ENCODE measurements at places on chromosomes 7 and 10. TPM values are rescaled to one million over a fixed set of nuclear protein-coding genes. Genes with fewer than 3 reads are reported as not detected.

MRC1 gene
- total RNA-seq, result not detected

BAMBI gene
- total RNA-seq, result 43.8 TPM

SYNPO2L gene
- 0.14 TPM for total RNA-seq

FGFR2 gene
- total RNA-seq, result 0.19 TPM

SMIM30 gene
- 123 TPM for total RNA-seq

FKBP9 gene
- total RNA-seq, result 277 TPM

CYP2C9 gene
- total RNA-seq, result not detected

WDFY4 gene
- total RNA-seq, result not detected

NUDT5 gene
- 198 TPM for total RNA-seq

FZD1 gene
- 6.4 TPM for total RNA-seq

STX1A gene
- 18.6 TPM for total RNA-seq

SPDYE9 gene
- total RNA-seq, result not detected

CNPY1 gene
- total RNA-seq, result not detected

IKZF1 gene
- total RNA-seq, result not detected

HOXA5 gene
- 0.98 TPM for total RNA-seq

CRHR2 gene
- not detected for total RNA-seq

SLC35B4 gene
- total RNA-seq, result 19.4 TPM

RSPH10B2 gene
- total RNA-seq, result 0.05 TPM

GJC3 gene
- total RNA-seq, result not detected

POLR2J3 gene
- 14.1 TPM for total RNA-seq

AGAP5 gene
- total RNA-seq, result 2.2 TPM

PNLIP gene
- not detected for total RNA-seq

GNGT1 gene
- 0.24 TPM for total RNA-seq

FAM180A gene
- not detected for total RNA-seq

AZGP1 gene
- not detected for total RNA-seq

DYDC2 gene
- 0.12 TPM for total RNA-seq

LBX1 gene
- total RNA-seq, result 1.1 TPM

SLC18A3 gene
- not detected for total RNA-seq

CHN2 gene
- total RNA-seq, result 2.3 TPM

CCDC172 gene
- not detected for total RNA-seq

PRPF18 gene
- 48.2 TPM for total RNA-seq

PAPSS2 gene
- total RNA-seq, result 39.3 TPM

CROT gene
- total RNA-seq, result 22.2 TPM

SUFU gene
- 4.9 TPM for total RNA-seq

NUP205 gene
- 71.2 TPM for total RNA-seq

PYROXD2 gene
- 10.9 TPM for total RNA-seq

PAX4 gene
- total RNA-seq, result not detected

MACC1 gene
- not detected for total RNA-seq

GDF2 gene
- total RNA-seq, result not detected

CDNF gene
- 1.2 TPM for total RNA-seq

All from A172 (cell line).